Renal pelvis (tissue), 12 donors: ENCODE measurements at places on chromosomes 5 and 9. TPM values are rescaled to one million over a fixed set of nuclear protein-coding genes. Genes with fewer than 3 reads are reported as not detected.

Gene PCA3
- polyA plus RNA-seq = 2.2 TPM

GRCh38 chr9:73154722-73155121 is 3.1 kb downstream of the ANXA1 start:
- no peak for DNase-seq

Gene PCDHA13
- not detected for polyA plus RNA-seq

Gene LCN9
- polyA plus RNA-seq = not detected

Gene CAPSL
- 6.9 TPM for polyA plus RNA-seq

Gene PRLR
- polyA plus RNA-seq = 56.4 TPM

Gene GARIN3
- polyA plus RNA-seq = not detected

DNA sequence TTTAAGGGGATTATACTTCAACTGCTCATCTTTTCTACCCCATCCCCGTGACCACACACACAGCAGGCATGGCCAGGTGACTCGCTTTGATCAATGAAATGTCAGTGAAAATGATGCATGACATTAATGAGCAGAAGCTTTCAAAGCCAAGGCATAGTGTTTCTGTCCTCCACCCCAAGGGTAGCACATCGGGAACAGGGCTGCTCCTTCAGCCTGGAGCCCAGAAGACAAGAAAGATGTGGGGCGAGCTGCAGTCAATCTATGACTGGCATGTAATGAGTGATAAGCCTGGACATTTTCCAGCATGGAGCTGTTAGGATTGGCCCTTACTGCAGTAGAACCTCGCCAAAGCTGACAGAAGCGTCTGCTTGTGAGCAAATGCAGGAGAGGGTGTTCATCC is 122.6 kb upstream of the IRX2 start:
- DNase-seq = no peak

Gene F2R
- 61.8 TPM for polyA plus RNA-seq

Gene NKD2
- 20.5 TPM for polyA plus RNA-seq

Gene DBH
- 0.94 TPM for polyA plus RNA-seq

GRCh38 chr9:131824953-131825495 is 85.1 kb upstream of the RAPGEF1 start:
- no peak for DNase-seq

DNA sequence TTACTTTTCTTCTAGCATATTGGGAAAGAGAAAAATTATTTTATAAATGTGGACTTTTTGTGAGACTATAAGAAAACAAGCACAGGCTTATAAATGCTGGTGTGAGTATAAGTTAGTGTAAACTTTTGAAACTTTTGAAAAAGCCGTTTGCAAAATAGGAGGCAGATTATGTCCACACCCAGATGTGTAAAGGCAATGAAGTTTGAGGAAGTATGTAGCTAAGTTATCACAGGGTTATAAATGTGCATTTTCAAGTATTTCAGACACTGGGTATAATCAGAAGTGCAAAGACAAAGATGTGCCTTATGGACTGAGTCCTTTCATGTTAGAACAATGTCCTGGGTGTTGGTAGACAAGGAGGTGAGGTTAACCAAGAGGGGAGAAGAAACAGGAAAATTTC is 85.5 kb downstream of the ANXA1 start:
- no peak for DNase-seq

DNA sequence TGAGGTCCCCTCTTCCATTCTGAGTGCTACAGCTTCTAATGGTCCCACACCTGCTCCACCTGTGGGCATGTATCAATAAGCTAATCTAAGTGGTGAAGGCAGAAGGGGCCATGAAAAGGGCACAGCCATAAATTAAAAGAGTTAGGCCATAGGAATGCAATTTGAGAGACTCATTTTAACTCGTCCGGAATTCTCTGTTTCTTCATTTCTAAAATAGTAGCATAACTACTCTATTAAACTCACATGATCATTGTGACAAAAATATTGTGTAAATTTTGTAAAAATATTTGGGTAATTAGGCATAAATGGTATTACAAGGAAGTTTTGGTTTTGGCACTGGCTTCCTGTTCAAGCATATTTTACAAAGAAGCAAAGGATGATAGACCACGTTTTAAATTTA is 103.1 kb upstream of the TXNDC8 start:
- DNase-seq = no peak
